Subcutaneous preadipocyte (primary cell): ENCODE measurements at places on chromosomes 2 and 18. TPM values are rescaled to one million over a fixed set of nuclear protein-coding genes. Genes with fewer than 3 reads are reported as not detected.

IER3IP1 gene
- total RNA-seq: 16.4 and 16.9 TPM in 2 replicates

ZAP70 gene
- total RNA-seq: not detected in 2 replicates

AP1S3 gene
- 1.8 and 2.0 TPM in 2 replicates for total RNA-seq

ZSWIM2 gene
- total RNA-seq: not detected in 2 replicates

TRAPPC12 gene
- 66.9 and 80.0 TPM in 2 replicates for total RNA-seq

LIMS3 gene
- total RNA-seq: 0.20 and 2.2 TPM in 2 replicates

ACMSD gene
- not detected in 2 replicates for total RNA-seq

ALK gene
- total RNA-seq: not detected in 2 replicates

PSMA8 gene
- total RNA-seq: not detected in 2 replicates

LRRTM1 gene
- under 0.01 TPM in 1 of 2 replicates, not detected in the other for total RNA-seq

REG3G gene
- total RNA-seq: not detected in 2 replicates

LIPG gene
- 1.5 and 4.5 TPM in 2 replicates for total RNA-seq

CD302 gene
- 7.8 and 12.1 TPM in 2 replicates for total RNA-seq

SFT2D3 gene
- total RNA-seq: 3.3 and 4.5 TPM in 2 replicates

TSGA10 gene
- total RNA-seq: 2.3 and 2.6 TPM in 2 replicates

POTEC gene
- total RNA-seq: not detected in 2 replicates

ALPG gene
- total RNA-seq: not detected in 2 replicates

RND3 gene
- total RNA-seq: 147 and 168 TPM in 2 replicates

PLCL1 gene
- 0.20 and 0.37 TPM in 2 replicates for total RNA-seq

TDRD15 gene
- total RNA-seq: not detected in 2 replicates

MYO7B gene
- 0.37 TPM in 1 of 2 replicates, not detected in the other for total RNA-seq

ANKRD29 gene
- 6.6 and 14.7 TPM in 2 replicates for total RNA-seq

TUBA3D gene
- total RNA-seq: not detected in 2 replicates

TPRKB gene
- total RNA-seq: 31.2 and 31.5 TPM in 2 replicates

PLEKHH2 gene
- 4.0 and 4.3 TPM in 2 replicates for total RNA-seq

GPAT2 gene
- 12.5 and 21.7 TPM in 2 replicates for total RNA-seq

IL36RN gene
- total RNA-seq: not detected in 2 replicates

GPR17 gene
- not detected in 2 replicates for total RNA-seq

PJVK gene
- total RNA-seq: 0.73 and 0.78 TPM in 2 replicates

SPRED2 gene
- total RNA-seq: 15.4 and 30.5 TPM in 2 replicates

SPATS2L gene
- total RNA-seq: 27.2 and 45.9 TPM in 2 replicates

MORN2 gene
- total RNA-seq: 10.8 and 16.2 TPM in 2 replicates

DES gene
- 0.39 and 0.73 TPM in 2 replicates for total RNA-seq

EIPR1 gene
- total RNA-seq: 34.2 and 34.5 TPM in 2 replicates

RNF152 gene
- 0.37 and 1.2 TPM in 2 replicates for total RNA-seq

NEU2 gene
- total RNA-seq: not detected in 2 replicates

SYT4 gene
- total RNA-seq: not detected in 2 replicates

C2orf15 gene
- not detected in 2 replicates for total RNA-seq

SERPINB11 gene
- total RNA-seq: not detected in 2 replicates

IL36B gene
- not detected in 2 replicates for total RNA-seq

SPP2 gene
- total RNA-seq: not detected in 2 replicates

MYOM1 gene
- under 0.01 TPM in 2 replicates for total RNA-seq

MYL12B gene
- 184 and 200 TPM in 2 replicates for total RNA-seq

POU3F3 gene
- total RNA-seq: 0.37 and 18.2 TPM in 2 replicates

KCNG3 gene
- total RNA-seq: not detected in 2 replicates

GFPT1 gene
- 20.6 and 36.4 TPM in 2 replicates for total RNA-seq

AKAIN1 gene
- total RNA-seq: not detected in 2 replicates

SPEG gene
- total RNA-seq: 11.5 and 15.4 TPM in 2 replicates

RRM2 gene
- total RNA-seq: 38.2 and 71.6 TPM in 2 replicates

ITPRID2 gene
- 44.5 and 86.0 TPM in 2 replicates for total RNA-seq

SERPINB10 gene
- total RNA-seq: 0.20 TPM in 1 of 2 replicates, not detected in the other

MAB21L4 gene
- total RNA-seq: not detected in 2 replicates

FBXO48 gene
- total RNA-seq: 0.37 and 0.59 TPM in 2 replicates
